ENCODE measurements at places on chromosomes 5 and 9.

DNA sequence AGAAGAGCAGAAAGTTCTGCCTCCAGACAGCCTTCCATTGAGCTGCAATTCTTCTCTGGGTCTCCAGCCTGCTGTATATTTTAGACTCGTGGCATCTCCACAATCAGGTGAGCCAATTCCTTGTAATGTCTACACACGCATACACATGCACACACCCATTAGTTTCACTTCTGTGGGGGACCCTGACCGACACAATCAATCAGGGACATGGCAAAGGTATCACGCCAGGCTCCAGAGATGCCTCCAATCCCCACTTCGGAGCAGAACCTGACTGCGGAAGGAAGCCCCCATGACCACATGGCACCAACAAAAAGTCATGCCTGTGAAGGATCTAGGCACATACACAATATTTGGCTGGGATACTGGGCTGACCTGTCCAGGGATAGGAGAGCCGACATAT is 21.4 kb downstream of the SEMA4D start:
- DNase-seq: no peak

GRCh38 chr9:132942541-132943182 is 1.8 kb downstream of the TSC1 start:
- no peak for DNase-seq

DNA sequence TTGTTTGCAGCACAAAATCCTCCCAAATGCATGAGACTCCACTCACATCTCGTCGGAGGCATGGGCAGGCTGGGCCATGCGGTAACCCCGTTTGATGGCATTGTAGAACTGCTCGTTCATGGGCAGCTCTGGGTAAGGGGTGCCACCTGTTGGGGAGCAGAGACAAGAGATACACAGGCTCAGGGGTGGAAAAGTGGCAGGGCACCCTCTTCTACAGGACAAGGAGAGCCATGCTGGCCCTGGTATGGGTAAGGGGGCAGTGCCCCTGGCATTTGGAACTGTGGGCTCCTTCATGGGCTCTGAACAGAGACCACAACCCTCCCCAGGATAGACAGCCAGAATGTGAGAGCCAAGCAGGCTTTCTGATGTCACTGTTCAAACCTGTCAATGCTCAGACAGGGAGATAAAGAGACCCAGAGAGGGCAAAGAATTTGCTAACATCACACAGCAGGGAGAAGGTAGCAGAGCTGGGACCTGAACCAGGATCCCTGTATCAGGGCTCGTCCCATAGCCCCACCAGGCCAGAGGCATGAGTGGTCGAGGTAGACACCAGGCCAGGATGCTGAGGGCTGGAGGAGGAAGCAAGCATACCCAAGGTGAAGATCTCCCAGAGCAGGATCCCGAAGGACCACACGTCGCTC is 33.2 kb upstream of the CSF1R start:
- DNase-seq: no peak

GRCh38 chr9:78031444-78031892 is at the start of gene GNAQ:
TSS of gene GNAQ (minus strand) at chr9:78031811. CDS start at chr9:78031235, 576 bp downstream.
- no peak for DNase-seq

DNA sequence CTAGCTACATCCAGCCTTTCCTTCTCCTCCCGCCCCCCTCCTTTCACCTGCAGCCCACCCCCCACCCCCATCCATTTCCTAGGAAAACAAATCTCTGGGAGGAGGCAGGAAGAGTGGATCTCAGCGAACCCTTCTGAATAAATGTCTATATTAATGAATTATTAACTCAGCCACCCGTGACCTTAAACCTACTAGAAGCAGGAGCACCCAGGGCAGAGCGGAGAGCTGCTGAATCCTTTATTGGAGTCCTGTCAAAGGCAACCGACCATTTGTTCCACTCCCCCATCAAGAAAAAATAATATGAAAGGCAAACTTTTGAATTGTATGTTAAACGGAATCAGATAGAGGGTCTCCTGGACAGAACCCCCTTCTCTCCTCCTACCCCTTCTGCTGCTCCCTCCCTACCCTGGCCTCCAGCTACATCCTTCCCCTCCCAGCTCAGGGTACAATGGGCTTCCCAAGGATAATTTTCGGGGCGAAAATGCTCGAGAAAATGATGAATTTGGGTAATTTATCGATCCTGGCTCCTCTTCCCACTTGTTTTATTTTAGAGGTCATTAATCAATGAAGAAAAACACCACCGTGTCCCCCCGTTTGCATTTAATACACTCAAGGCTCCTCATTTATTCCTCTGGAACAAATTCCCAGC is 3.3 kb upstream of the PRDM6 start:
- DNase-seq: no peak

DNA sequence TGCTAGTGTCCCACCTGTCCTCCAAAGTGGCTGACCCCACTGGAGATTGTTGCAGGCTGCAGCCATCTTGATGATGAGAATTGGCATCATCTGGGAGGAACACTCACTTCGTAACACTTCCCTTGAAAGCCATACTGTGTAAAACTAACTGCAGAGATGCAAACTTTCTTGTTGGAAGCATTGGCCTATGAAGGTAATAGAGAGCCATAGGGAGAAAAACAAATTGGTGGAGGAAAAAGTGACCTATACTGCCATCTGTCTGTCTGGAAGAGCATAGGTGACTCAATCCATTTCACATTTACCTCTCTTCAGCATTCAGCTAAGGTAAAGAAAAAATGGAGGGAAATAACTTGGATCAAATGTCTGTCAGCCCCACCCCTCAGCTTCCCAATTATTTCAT is 473.4 kb downstream of the NTRK2 start:
- DNase-seq: no peak

GRCh38 chr5:50700706-50701105 is 34.3 kb downstream of the PARP8 start:
- no peak for DNase-seq

DNA sequence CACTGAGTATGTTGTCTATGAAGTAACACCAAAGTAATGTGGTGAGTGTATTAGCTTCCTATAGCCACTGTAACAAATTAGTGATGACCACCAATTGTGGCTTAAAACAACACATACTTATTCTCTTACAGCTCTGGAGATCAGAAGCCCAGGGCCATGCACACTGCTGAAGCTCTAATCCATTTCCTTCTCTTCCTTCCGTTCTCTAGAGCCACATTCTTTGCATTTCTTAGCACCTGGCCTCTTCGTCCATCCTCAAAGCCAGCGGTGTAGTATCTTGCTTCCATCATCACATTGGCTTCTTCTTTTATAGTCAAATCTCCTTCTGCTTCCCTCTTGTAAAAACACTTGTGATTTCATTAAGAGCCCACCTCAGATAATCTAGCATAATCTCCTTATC is 230.3 kb upstream of the RFX3 start:
- DNase-seq: peak; percentile 32

- no peak for DNase-seq
Measured at GRCh38 chr5:150217038-150217437, 27.2 kb downstream of the SLC6A7 start.

- peak; percentile 15 for DNase-seq
Measured at GRCh38 chr9:136848393-136849037, 694 bp upstream of the PHPT1 start.

- DNase-seq: no peak
Measured at GRCh38 chr5:140574165-140574564, 9.5 kb downstream of the SLC35A4 start.

DNA sequence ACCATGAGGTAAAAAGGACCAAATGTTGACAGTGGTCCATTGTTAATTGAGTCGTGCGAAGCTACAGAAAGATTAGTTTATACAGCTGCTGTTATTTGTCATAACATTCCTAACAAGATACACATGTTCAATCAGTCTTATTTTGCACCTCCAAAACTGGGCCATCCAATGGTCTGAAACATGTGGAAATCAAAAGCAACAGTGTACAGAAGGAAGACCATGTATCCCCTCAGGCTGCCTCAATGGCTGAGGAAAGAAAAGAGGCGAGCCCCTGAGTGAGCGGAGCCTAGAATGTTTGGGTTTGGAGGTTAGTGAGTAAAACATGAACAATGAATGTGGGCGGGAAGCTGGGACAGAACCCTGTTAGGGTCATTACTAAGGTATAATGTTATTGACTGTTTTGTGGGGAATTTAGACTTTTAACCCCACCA is 35.6 kb downstream of the NFIB start:
- DNase-seq: peak; percentile 89

- DNase-seq: no peak
Measured at GRCh38 chr9:78692871-78693270, 395.9 kb downstream of the PSAT1 start.

GRCh38 chr5:122985006-122985700 is 51.4 kb downstream of the PPIC start:
- DNase-seq: no peak

GRCh38 chr9:12784461-12785259 is 9.8 kb downstream of the LURAP1L start:
- DNase-seq: peak; percentile 95

GRCh38 chr5:11105696-11106095 is 344.7 kb upstream of the DAP start:
- DNase-seq: no peak

DNA sequence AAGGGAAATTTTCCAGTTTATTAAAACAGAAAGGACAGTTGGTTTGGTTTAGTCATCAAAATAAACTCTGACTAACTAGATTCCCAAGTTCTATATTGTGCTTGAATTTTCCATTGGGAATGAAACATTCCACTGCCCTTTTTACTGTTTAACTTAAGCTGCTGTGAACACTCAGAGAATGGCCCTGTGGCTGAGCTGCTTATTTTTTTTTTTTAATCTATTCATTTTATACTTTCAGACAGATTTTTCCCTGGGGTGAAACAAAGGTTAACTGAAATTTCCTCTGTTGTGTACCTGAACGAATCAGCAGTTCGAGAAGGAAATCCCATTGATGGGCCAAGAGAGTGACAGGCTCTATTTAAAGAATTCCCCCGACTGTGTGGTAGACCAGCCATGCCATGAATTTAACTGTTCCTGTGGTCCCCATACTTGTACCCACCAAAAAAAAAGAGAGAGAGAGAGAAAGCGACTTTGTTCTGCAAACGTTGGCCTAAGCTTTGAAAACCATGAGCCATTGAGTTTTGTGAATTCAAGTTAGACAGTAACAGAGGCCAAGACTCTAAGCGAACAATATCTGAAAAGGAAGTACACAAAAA is 138.7 kb upstream of the GRHPR start:
- peak; percentile 27 for DNase-seq

DNA sequence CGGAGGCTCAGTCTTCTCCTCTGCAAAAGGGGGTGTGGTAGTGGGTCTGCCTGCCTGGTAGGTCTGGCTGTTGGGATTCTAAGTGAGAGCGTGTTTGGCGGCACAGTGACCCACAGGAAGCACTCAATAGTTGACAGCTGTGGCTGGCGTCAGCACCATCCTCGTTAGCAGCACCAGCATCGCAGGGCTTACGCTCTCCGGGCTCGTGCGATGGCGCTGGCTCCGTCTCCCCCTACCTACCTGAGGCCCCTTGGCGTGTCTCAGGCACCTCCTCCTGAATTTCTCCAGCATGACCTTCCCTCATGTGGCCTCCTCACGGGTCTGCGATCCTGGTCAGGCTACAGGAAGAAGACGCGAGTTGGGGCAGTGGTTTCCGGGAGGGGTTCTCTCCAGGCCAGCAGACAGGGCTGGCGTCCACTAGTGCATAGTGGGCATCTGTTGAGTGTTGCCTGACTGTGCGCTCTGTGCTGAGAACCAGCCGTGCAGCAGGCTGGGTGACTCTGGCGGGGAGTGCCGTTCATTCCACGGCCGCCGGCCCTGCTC is 66.9 kb downstream of the HMCN2 start:
- no peak for DNase-seq

DNA sequence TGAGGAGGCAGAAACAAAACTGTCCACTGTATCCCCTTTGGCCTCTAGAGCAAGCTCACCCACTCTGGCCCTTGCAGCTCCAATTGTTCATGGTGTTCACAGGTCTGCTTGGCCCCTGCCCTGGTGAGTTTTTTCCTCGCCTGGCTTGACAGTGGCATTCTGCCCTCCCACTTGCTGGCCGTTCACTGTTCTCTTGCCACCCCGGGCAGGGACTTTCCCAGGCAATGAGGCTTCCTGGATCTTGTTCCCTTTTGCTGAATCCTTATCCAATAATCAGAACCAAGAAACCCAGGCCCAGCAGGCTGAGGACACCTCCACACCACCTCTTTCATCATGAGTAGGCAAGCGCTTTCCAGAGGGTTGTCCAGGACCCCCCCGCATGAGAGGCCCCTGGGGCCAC is 31.2 kb downstream of the ZNF618 start:
- peak; percentile 14 for DNase-seq

GRCh38 chr5:21254161-21254560 is 1266.2 kb upstream of the CDH18 start:
- DNase-seq: no peak

DNA sequence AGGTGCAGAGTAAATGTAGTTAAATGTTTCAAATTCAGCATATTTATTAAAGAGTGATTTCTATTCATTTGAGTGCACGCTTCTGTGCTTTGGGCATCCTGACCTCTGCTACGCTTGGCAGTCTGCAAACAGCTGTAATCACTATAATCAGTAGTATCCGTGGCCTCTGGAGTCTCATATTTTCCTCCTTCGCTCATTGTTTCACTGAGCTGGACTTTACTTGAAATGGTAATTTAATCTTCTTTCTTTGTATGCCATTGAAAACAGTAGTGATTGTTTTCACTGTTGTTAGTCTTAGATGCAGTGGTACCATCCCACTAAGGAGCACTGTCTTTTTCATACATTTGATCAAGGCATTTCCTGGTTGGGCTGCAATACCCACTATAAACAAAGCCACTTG is 43.5 kb upstream of the CAVIN4 start:
- no peak for DNase-seq

- no peak for DNase-seq
Measured at GRCh38 chr9:123689701-123690428, 240.1 kb downstream of the DENND1A start.

- DNase-seq: no peak
Measured at GRCh38 chr5:175873088-175873454, 1.7 kb downstream of the CPLX2 start.

GRCh38 chr5:122118356-122118948 is 10.9 kb upstream of the ZNF474 start:
- DNase-seq: no peak

GRCh38 chr9:16133556-16134227 is 580.8 kb downstream of the CCDC171 start:
- peak; percentile 79 for DNase-seq
